Anterior cingulate cortex (tissue), 58 donors: ENCODE measurements at places on chromosomes 6 and 20.

- no peak for DNase-seq
These were observed 48.8 kb downstream of the PLN start for GRCh38 chr6:118596774-118597320.

DNA sequence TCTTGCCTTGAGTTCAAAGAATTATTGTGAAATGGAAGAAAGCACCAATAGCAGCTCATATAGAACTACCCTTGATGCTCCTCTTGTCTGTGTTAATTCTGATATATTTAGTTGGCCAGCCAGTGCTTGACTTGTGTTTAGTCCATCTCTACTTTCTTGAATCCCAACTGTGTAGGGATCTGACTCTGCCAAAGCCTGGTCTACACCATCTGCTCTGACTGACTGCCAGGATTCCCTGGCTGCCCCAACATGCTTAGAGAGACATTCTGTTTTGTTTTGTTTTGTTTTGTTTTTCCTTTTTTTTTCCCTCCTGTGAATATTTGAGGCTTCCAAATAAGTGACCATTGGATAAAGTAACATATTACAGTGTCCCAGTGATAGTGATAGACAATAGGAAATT lies 953.7 kb upstream of the MANEA start:
- DNase-seq, result no peak

- no peak for DNase-seq
These were observed at the start of gene GPLD1 for GRCh38 chr6:24489470-24489869. TSS of gene GPLD1 (minus strand) at chr6:24489578. CDS start at chr6:24489511, 67 bp downstream.

GRCh38 chr20:49603209-49603627 lies 35.3 kb upstream of the PTGIS start:
- DNase-seq, result no peak

- no peak for DNase-seq
These were observed 90.6 kb upstream of the FRMD1 start for GRCh38 chr6:168169624-168170023.
